ENCODE measurements at places on chromosomes 7 and 10.

DNA sequence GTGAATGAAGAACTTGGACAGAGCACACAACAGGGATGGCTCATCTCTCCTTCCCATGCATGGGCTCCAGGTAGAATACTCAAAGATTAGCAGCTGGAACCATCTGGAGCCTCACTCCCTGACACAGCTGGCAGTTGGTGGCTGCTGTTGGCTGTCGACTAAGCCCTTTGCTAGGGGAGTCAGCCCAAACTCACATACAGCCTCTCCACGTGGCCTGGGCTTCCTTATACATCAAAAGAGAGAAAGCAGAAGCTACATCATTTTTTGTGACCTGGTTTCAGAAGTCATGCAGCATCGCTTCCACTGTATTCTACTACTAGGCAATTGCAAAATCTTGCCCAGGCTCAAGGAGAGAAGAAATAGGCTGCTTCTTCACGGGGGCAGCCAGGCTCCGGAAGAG lies 24.4 kb downstream of the ASNS start:
- DNase-seq = no peak

- no peak for DNase-seq
Observed at GRCh38 chr7:157461573-157462418, 125.0 kb downstream of the DNAJB6 start.

GRCh38 chr7:88545663-88546062 lies 213.8 kb upstream of the ZNF804B start:
- no peak for DNase-seq

- DNase-seq = no peak
Observed at GRCh38 chr10:59801171-59801570, 47.9 kb upstream of the MRLN start.

GRCh38 chr7:44977304-44977958 lies 1.4 kb downstream of the MYO1G start:
- DNase-seq = peak; percentile 91
